Globus pallidus (tissue), 1 donor: ENCODE measurements at places on chromosomes 5 and 9.

DNA sequence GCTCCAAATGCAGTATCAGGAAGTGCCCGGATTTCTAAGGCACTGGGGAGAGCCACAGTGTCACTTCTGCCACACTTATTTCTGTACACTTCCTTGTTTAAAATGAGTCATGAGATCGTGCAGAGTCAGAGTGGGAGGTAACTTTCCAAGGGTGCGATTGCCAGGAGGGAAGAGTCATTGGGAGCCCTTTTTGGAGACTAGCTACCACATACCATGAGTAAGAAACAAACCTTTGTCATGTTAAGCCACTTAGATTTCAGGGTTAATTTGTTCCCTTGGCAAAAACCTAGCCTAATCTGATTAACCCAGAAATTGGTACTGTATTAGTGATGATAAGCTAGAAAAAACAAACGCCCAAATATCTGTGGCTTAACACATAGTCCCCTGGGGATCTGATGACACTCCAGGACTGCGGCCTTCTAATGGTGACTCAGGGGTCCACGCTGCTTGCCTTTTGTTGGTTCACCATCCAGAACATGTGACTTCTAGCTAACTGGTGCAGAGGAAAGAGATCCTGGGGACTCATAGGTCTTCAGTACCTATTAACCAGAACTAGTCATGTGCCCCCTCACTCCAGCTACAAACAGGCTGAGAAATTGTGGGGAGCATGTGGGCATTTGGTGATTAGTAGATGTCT lies 48.6 kb upstream of the TLE1 start:
- no peak for DNase-seq

- no peak for DNase-seq
Observed at GRCh38 chr5:154465169-154465568, 12.9 kb downstream of the HAND1 start.

DNA sequence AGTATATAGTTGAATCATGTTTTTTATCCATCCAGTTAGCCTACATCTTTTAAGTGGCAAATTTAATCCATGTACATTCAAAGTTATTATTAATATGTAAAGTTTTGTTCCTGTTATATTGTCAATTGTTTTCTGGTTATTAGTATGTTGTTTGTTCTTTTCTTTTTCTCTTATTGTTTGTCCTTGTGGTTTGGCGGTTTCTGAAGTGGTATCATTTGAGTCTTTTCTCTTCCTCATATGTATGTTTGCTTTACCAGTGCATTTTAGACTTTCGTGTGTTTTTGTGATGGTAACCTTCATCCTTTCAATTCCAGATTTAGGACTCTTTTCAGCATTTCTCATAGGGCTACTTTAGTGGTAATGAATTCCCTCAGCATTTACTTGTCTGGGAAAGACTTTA lies 130.4 kb upstream of the RFX3 start:
- DNase-seq, result no peak

GRCh38 chr9:130445268-130445983 lies 665 bp downstream of the ASS1 start:
- no peak for DNase-seq

- peak; percentile 80 for DNase-seq
Observed at GRCh38 chr5:72179816-72180440, 72.7 kb downstream of the MAP1B start.

DNA sequence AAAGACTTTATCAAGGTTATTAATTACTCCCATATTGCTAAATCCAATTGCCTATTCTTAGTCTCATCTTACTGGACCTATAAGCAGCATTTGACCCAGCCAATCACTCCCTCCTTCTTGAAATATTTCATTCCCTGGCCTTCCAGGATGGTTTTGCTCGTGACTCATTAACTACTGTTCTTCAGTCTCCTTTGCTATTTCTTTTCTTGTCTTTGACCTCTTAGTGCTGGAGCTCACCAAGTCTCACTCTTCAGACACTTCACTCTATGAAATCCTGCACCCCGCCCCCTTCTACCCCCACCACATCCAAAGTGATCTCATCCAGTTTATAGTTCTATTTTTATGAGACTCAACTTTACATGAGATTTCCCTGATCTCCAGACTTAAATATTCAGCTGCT lies 803.1 kb upstream of the WWC1 start:
- no peak for DNase-seq

DNA sequence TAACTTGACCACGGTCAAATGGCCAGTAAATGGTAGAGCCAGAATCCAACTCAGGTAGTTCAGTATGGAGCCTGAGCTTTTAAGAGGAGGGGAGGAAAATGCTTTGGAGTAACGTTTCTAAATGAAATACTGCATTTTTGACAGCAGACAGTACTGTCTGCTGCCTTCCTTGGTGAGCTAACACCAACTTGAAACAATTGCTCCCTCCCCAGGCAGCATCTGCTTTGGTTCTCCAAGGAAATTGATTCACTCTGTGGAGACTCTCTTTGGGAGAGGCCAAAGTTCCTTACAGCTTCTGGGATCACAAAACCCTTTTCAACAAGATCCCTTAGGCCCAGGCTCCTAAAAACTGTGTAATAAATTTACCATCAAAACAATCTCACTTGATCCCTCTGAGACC lies 75.2 kb upstream of the SSBP2 start:
- DNase-seq, result no peak

DNA sequence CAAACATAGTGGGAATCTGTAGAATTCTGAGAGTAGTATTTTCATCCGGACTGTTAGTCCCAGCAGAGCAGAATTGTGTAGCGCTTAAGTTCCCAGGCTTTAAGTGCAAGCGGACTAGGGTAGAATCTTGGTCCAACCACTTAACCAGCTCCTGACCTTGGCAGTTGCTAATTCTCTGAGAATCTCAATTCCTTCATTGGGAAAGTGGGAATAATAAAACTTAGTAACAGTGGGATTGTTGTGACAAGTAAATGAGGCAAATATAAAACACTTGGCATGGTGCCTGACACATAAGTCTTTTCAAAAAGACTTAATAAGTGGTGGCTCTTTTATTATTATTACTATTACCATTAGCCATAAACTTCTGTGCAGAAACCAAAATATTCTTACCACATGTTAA lies 8.4 kb upstream of the SLC1A3 start:
- DNase-seq, result no peak
